ENCODE measurements at places on chromosomes 4 and X.

DNA sequence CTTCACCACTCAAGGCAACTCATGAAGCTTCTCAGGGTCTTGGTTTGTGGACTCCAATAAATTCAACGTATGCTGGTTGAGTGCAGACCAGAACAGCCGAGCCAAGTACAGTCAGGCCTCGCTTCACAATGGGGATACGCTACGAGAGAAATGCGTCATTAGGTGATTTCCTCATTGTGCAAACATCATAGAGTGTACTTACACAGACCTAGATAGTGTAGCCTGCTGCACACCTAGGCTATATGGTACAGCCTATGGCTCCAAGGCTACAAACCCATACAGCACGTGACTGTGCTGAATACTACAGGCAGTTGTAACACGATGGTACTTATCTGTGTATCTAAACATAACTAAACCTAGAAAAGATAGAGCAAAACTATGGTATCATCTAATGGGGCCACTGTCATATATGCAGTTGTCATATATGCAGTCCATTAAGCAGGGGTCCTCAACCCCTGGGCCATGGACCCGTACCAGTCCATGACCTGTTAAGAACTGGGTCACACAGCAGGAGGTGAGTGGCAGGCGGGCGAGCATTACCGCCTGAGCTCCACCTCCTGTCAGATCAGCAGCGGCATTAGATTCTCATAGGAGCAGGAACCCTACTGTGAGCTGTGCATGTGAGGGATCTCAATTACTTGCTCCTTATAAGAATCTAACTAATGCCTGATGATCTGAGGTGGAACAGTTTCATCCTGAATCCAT, 31.5 kb downstream of the RTL5 start:
- DNase-seq = no peak

DNA sequence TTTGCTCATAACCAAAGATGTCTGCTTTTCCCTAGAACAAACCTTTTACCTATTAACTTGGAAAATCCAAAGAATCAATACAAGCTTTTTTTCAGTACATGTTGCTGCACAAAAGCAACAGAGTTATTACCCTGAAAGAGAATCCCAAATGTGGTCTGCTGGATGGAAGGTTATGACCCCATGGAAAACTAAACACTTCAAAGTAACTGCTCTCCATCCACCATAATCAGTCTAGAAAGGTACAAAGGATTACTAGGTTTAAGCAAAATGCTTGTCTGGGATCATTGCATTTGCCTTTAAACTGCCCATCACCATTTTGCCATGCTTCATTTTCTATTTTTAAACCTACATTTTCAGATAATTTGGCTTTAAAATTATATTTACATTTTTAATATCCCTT, 11.7 kb downstream of the MMRN1 start:
- DNase-seq = no peak

DNA sequence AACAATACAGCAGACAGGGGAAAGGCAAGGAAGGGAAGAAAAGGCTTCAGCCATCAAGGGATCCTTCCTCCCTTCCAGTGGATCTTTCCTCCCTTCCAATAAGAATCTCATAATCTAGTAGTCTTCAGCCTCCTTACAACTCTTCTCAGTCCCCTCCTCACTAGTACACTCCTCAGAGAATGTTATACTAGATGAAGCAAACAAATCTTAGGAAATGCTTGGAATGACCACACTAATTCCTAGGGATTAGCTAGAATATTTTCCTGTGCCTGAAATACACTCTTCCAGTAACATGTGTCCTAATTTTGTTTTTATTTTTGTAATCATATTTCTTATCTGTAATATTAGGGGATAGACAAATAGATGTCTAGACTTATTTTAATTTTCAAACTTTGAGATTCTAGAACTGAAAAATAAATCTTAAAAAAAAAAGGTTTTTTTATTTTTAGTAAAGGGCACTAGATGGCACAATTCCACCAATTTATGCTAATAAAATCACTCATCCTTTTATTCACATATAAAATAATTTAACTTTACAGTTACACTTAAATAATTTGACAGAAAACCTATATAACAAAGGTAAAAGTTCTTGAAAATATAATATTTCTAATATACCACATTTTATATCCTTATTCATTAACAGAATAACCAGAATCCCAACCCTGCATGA, 7.0 kb upstream of the STPG2 start:
- no peak for DNase-seq

- DNase-seq = no peak
These were observed 83.9 kb downstream of the PTTG2 start for GRCh38 chr4:38044060-38044459.

DNA sequence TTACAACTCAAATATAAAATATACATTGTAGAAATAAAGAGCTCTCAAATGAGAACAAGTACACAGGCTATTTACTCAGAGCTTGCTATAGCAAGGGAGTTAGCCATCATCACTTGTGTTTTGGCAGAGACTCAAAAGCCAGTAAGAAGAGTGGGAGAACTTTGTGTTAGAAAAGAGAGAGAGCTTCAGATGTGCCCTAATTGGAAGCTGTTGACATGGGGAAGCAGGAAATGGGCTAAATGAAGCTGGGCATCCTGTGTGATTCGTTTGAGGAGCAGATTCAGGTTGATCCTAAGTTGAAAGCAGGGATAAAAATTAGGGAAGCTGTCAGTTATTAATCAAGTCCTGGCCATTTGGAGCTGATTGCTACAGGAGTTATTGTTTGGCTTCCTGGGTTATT, 207.4 kb upstream of the MAOA start:
- DNase-seq = no peak

GRCh38 chr4:29276150-29276549, 1444.0 kb upstream of the PCDH7 start:
- no peak for DNase-seq

DNA sequence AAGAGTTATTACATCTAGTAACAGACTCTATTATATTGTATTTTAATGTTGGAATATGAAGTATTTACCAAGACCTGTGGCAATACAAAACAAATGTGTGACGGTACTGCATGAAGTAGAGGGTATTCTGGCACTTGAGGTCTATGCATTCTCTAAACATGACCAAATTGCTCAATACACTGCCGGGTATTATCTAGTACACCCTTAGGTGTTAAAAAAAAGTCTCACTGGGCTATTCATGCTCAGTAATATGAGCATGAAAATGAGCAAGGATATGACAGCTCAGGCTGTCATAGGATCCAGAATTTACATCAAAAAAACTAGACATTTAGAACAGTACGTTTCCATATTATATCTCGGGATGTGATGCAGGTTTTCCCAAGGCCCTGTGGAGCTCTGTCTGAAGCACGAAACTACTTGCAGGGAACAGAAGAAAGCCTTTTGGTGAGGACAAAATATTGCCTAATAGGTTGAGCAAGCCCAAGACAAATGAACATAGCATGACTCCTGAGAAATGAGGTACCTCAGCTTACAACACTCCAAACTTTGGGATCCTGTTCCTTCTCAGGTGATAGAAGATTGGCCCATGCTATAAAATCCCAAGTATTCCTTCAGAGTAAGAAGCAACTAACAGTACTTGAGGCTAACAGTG, 74.1 kb upstream of the MAOA start:
- DNase-seq = no peak

- DNase-seq = no peak
These were observed 449.1 kb upstream of the SMIM31 start for GRCh38 chr4:164304861-164305260.

DNA sequence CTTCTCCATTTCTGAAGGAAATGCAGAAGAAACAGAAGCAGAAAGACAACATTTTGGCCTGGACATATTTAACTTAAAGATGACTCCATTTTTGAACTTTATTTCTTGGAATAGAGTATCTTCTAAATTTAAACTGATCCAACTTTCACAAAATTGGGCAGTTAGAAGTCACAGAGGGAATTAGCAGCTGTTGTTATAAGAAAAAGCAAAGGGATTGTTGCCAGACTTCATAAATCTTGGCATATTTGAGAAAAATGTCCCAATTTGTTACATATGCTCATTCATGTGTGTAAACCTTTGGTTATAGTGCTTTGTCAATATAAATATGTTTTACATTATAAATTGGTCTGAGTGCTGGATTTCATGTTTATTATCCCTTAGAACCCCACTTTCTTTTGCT, 3.4 kb downstream of the GLUD2 start:
- no peak for DNase-seq

DNA sequence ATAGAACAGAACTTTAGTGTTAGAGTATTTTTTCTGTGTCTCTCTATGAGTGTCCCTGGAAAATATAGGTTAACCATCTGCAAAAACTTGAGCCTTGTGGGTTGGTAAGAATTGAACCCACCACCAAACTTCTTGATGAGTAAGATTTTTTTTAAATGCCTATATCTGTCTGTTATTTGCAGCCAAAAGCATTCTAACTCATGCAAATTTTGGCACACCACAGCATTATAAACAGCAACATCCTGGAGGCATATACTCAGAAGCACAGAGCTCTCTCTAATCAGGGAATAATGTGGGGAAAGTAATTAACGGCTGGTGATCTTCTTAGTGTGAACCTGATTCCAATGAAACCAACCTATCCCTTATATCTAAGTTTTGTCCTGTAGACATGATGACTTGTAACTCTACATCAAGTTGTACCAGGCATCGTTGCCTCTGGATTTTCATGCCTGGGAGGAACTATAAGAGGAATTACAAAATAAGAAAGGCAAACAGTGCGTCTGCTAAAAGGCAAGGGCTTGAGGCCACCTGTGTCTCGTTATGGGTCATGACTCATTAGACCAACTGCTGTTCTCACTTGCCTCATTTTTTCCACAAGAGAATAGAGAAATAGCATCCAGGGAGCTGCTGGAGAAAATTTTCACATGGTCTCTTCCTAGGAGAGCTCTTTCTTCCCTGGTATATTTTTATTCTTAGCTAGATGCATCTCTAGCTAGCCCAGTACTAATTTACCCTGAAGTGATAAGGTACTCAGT, 202.4 kb downstream of the CHIC2 start:
- no peak for DNase-seq

- no peak for DNase-seq
These were observed 67.1 kb downstream of the PGRMC2 start for GRCh38 chr4:128220286-128221235.

DNA sequence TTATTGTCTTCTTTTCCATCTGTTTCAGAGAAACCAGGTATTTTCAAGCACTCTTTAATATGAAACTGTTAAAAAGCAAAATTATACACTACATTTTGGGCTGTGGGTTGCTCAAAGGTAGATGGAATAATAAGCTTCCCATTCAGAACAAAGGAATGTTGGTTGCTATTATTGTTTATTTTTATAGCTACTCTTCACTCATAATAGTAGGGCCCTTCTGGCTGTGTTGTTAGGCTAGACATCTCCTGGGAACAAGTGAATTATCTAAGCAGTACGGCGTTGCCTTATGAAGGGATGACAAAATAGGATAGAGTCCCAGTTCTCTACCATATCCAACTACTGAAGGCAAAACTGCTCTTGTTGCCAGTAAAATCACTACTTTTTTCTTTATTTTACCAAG, 34.2 kb downstream of the TENM3 start:
- DNase-seq = no peak

GRCh38 chr4:55386073-55386472, 9.7 kb upstream of the TMEM165 start:
- no peak for DNase-seq

GRCh38 chrX:77431227-77431626, 16.0 kb upstream of the FGF16 start:
- no peak for DNase-seq

GRCh38 chr4:139247700-139248238, 32.3 kb downstream of the MGARP start:
- DNase-seq = no peak

- no peak for DNase-seq
These were observed 63.9 kb downstream of the PPP3CA start for GRCh38 chr4:101283434-101283833.

DNA sequence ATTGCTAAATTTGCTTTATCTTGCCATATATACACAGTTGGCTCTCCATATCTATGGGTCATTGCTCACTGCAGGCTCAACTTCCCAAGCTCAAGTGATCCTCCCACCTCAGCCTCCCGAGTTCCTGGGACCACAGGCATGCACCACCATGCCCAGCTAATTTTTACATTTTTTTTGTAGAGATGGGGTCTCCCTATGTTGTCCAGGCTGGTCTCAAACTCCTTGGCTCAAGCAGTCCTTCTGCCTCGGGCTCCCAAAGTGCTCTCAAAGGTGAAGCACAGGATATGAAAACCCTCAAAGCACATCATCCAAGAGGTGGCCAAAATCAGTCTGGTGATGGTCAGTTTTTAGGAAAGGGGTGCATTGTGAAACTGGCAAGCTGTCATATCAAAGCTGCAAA, 11.8 kb downstream of the CDS1 start:
- no peak for DNase-seq

GRCh38 chr4:156326246-156326645, 372.6 kb upstream of the CTSO start:
- no peak for DNase-seq

GRCh38 chr4:42510225-42510624, 112.9 kb downstream of the SHISA3 start:
- DNase-seq = no peak

DNA sequence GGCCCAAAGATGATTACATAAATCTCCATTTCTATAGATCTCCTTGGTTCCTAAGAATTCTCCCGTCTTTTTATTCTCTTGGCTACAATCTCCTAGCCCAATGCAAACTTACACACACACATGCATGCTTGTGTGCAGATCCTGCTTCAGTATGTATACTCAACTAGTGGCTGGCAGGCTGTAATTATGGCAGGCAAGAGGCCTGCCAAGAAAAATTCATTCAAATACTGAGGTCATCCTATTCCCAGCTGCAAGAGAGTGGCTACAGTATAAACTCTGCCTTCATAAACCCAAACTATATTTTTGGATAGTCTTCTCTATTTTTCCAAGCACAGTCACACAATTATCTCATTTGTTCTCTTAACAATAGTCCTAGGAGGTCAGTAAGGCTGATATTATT, 95.2 kb downstream of the SHROOM4 start:
- no peak for DNase-seq

DNA sequence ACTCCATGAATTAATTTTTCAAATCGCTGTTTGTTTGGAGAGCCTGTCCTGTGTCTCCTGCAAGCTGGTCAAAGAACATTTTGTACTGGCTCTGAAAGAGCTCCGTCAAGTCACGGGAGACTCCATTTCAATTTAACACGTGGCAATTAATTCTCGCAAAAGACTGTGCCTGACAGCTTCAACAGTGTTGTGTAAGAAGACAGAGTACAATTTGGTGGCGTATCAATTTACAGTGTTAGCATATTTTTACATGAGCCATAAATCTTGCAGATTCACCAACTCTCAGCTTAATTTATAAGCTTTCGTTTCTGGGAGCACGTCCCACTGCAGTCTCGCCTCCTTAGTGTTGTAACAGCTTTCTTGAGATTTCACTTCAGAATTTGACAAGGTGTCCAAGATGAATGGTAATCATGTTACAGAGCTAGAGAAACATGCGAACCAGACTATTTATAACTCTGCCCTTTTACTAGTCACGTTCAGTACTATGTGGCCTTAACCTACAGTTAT, 70.8 kb downstream of the RWDD4 start:
- no peak for DNase-seq

DNA sequence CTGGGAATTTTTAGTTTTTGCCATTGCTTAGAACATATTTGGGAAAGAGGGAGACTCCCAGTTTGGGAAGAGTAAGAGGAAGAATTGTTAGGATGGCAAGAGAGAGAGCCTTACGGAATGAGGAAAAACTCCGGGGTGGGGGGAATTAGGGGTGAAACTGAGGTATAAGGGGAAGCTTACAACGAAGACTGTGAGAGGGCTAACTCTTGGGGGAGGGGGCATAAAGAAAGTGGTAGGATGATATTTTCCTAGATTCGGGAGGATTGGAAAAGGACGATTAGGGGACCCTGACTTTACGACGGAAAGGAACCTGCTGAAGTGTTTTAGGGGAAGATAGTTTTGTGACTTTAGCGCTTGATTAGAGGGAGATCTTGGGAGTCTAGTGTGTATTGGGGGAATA, 86.2 kb upstream of the HPRT1 start:
- DNase-seq = no peak

Measured in stimulated activated CD8-positive, alpha-beta memory T cell treated with anti-CD3 and anti-CD28 coated beads, Interleukin-4, amount 100 ng/mL, for 1 hour (primary cell).